Immature natural killer cell (primary cell): ENCODE measurements at places on chromosomes 16 and 17.
A peak's percentile ranks its signal among the peaks of the same experiment; 100 is the strongest.

DNA sequence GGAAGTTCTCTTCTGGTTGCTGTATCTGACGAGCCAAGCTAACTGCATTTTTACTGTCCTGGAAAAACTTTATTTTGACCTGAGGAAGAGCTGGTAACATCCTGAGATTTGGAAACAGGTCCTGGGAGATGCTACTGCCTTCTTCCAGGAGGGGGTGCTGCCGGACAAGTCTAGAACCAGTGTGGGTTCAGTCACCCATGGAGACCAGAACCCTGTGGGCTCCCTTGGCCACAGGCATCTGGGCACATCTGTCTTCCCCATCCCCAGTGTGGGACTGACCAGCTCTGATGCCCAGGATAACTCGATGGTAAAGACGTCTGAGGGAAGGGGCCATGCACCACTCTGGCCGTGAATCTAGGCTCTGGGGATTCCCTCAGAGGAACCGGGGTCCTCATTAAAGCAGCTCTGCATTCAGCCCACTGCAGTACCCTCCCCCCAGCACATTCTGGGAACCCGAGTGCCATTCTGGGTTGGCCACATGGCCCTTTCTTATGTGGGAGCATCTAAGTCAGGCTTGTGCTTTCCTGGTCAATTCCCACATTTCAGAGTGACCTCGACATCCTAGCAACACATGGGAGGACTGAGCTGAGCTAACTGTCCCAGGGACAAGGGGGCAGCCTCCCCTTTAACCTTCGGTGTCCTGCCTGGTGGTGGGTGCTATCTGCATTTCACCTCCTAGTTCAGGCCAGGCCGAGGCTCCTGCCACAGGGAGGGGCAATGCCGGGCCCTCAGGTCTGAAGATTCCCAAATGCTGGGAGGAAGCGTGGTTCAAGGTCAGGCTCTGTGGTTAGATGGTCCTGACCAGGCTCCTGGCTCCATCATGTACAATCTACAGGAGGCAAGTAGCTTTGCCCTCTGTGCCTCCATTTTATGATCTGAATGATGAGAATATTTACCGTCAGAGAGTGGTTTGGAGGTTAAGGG lies 6.4 kb downstream of the C16orf86 start:
- H3K36me3 ChIP-seq, result no peaks in the 10 kb centered on the region
- no peak overlapping the region for H3K4me3 ChIP-seq
- H3K27me3 ChIP-seq, result no peaks in the 10 kb centered on the region
- H3K27ac ChIP-seq, result no peak overlapping the region
- no peak for DNase-seq

DNA sequence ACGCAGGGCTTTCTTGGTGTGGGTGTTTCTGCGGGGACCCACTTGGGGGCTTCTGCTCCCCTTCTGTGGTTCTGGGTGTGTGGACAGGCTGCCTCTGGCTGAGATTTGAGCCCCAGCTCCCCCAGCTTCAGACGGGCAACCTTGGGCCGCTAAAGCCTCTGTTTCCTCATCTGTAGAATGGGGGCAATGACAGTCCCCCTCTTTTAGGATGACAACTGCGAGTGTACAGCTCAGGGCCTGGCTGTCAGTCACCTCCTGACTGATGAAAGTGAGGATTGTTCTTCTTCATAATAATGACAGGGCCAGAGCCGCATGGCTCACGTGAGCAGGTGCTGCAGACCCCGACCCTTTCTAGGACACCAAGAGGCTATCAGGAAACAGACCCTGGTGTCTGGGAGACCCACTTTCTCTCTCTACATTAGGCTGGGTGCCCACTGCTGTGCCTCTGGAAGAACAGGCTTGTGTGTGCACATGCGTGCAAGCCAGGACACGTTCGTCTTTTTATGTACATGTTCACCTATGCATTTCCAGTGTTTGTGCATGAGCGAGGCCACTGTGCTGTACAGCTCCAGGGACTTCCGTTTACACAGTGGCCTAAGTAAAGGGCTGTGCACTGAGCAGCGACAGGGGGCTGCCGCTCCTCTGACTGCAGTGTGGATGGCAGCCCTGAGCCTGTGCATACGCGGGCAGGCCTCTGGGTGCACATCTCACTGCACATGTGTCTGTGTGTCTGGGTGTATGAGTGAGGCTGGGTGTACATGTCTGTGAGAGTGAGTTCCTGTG lies 4.6 kb downstream of the SPNS3 start:
- no peak for DNase-seq
- H3K27me3 ChIP-seq, result peaks cover 23% of the 10 kb centered on the region
- H3K4me3 ChIP-seq, result no peak overlapping the region

GRCh38 chr17:57350266-57350665 lies 93.9 kb downstream of the MSI2 start:
- H3K4me1 ChIP-seq, result peaks cover 19% of the 10 kb centered on the region
- H3K4me3 ChIP-seq, result no peak overlapping the region
- no peak for DNase-seq
- H3K36me3 ChIP-seq, result peaks cover 14% of the 10 kb centered on the region

DNA sequence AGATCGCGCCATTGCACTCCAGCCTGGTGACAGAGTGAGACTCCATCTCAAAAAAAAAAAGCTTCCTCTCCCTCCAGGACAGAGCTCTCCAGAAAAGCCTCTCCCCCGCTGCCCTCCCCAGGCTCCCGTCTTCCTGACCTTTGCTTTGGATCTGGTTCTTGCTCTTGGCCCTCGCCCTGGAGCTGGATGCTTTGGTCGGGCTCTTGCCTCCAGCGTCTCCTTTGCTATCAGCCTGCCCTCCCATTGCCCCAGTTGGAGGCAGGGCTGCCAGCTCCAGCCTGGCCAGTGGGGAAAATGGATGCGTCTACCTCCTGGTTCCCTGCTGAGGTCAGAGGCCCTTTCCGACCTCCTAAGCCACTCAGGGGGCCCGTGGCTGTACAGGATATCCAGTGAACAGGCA lies 35.9 kb downstream of the TRARG1 start:
- H3K4me1 ChIP-seq, result no peaks in the 10 kb centered on the region
- DNase-seq, result no peak
- no peaks in the 10 kb centered on the region for H3K36me3 ChIP-seq
- H3K27me3 ChIP-seq, result no peaks in the 10 kb centered on the region
- H3K27ac ChIP-seq, result no peak overlapping the region

- no peak overlapping the region for H3K27ac ChIP-seq
- no peaks in the 10 kb centered on the region for H3K4me1 ChIP-seq
- H3K27me3 ChIP-seq, result peaks cover 1% of the 10 kb centered on the region
- H3K36me3 ChIP-seq, result no peaks in the 10 kb centered on the region
Measured at GRCh38 chr17:3438368-3438767, 4.7 kb upstream of the OR1E2 start.

DNA sequence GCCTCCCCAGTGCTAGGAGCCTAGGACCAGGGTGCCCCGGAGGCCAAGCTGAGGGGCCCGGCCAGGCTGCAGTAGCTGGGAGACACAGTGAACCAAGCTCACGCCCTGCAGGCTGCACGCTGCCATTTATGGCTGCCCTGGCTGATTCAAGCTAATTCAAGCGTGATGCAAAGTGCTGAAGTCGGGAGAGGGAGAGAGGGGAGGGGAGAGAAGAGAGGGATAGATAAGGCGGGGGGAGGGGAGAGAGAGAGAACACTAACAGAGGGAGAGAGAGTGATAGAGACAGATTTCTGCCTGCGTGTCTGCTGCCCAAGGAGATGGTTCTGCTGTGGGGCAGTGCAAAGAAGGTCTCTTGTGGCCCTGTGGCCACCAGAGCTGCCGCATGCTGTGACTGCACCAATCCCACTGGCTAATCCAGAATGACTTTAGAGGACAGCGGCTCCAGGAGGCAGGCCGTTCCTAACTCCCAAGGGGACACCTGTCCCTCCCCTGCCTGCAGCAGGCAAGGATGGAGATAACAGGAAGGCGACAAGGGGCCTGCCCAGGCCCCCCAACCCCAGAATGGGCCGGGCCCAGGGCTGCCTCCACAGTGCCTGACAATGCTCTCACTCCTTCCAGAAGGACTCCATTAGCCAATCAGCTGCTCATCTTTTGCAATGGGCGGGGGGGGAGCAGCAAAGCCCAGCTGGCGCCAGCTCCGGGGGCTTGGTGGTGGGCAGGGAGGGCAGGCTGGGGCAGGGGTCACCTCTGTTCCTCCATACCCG lies 12.9 kb downstream of the MXRA7 start:
- peaks cover 5% of the 10 kb centered on the region for H3K4me1 ChIP-seq
- H3K27me3 ChIP-seq, result peaks cover 4% of the 10 kb centered on the region
- H3K36me3 ChIP-seq, result no peaks in the 10 kb centered on the region
- H3K27ac ChIP-seq, result no peak overlapping the region

- H3K4me3 ChIP-seq, result no peak overlapping the region
- H3K27me3 ChIP-seq, result no peaks in the 10 kb centered on the region
- peaks cover 22% of the 10 kb centered on the region for H3K4me1 ChIP-seq
- H3K27ac ChIP-seq, result peak overlapping the region; percentile 72
Measured at GRCh38 chr17:17176341-17176740, 29.8 kb downstream of the PLD6 start.

DNA sequence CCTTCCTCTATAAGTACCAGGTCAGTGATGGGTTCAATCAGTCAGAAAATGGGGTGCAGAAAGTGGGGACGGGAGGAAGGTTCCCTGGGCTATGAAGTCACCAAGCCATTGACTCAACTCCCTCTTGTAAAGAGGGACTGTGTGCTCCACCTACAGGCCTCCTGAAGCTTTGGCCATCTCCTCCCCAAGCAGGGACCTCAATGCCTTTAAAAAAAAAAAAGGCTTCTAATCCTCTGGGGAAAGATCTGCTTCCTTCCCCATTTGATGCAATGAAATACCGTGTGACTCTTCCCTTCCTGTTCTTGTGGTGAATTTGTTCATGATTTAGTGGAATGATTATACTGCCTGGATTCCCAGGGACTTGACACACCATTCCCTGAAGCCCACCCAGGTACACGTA lies 30.8 kb downstream of the VWA3A start:
- no peak overlapping the region for H3K4me3 ChIP-seq
- DNase-seq, result no peak
- no peaks in the 10 kb centered on the region for H3K36me3 ChIP-seq
- H3K4me1 ChIP-seq, result no peaks in the 10 kb centered on the region

GRCh38 chr17:27293898-27294688 lies at the start of gene WSB1:
Gene WSB1 (plus strand): TSS chr17:27294114. CDS start chr17:27294396, 282 bp downstream.
- H3K4me3 ChIP-seq, result peak within 1 kb of the TSS; percentile 96
- peaks cover 54% of the 10 kb centered on the region for H3K4me1 ChIP-seq
- peak within 1 kb of the TSS; percentile 99 for H3K27ac ChIP-seq
- peaks cover 3% of the 10 kb centered on the region for H3K36me3 ChIP-seq

DNA sequence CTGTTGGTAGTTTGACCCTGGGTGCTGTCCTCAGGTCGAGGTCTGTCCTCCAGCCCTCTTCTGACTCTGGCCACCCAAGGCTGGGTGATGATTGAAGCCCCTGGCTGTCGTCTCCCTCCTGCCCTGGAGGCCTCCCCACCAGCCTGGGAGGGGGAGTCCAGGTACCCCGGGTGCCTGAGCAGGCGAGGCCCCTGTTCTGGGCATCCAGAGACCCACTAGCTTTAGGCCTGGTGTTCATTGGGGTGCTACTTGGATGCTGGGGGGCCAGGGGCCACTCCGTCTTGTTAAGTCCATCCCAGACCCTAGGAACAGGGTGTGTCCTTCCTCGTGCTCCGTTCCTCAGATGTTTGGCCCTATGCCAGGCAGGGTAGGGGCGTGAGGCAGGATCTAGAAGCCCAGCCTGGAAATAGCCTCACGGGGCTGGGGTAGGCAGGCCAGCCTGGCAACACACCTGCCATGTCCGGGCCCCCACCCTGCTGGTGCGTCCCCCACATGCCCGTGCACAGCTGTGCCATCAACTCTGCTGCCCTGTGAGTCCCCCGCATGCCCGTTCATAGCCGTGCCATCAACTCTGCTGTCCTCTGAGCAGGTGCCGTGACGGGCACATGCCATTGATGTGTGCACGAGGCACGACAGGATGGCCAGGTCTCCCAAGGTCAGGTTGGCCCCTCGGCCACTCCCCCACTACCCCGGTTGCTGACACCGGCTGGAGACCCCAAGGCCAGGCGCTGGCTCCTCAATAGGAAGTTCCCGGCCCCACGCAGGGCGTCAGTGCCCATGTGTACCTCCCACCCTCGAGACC lies 36.9 kb downstream of the GINS2 start:
- H3K4me3 ChIP-seq, result no peak overlapping the region
- peak overlapping the region; percentile 31 for H3K27ac ChIP-seq
- DNase-seq, result no peak
- H3K4me1 ChIP-seq, result peaks cover 3% of the 10 kb centered on the region
- peaks cover 18% of the 10 kb centered on the region for H3K27me3 ChIP-seq

GRCh38 chr17:64085650-64086005 lies 44.3 kb downstream of the ERN1 start:
- no peak overlapping the region for H3K27ac ChIP-seq
- H3K27me3 ChIP-seq, result no peaks in the 10 kb centered on the region
- peaks cover 33% of the 10 kb centered on the region for H3K4me1 ChIP-seq
- no peaks in the 10 kb centered on the region for H3K36me3 ChIP-seq

DNA sequence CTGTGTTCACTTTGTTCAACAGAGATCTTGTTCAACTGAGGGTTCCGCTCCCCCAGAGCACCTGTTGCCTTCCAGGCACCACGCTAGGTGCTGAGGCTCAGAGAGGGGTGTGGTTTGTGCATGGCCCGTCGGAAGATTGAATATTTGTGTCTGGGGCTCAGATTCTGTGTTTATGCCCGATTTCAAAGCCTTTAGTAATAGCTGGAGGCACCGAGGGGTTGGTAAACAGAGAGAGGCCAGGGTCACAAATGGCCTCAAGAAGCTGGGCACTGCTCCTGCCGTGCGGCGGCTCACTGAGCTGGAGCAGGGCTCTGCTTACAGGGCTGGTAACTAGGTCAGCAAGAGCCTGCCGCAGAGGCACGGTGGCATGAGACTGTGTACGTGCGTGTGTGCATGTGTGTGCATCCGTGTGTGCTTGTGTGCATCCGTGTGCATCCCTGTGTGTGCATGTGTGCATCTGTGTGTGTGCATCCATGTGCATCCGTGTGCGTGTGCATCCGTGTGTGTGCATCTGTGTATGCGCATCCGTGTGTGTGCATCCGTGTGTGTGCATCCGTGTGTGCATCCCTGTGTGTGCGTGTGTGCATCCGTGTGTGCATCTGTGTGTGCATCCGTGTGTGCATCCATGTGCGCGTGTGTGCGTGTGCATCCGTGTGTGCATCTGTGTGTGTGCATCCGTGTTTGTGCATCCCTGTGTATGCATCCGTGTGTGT lies 5.4 kb downstream of the ITGAE start:
- peak overlapping the region; percentile 98 for H3K27ac ChIP-seq
- peak overlapping the region; percentile 70 for H3K4me3 ChIP-seq
- peaks cover 57% of the 10 kb centered on the region for H3K4me1 ChIP-seq
- H3K27me3 ChIP-seq, result peaks cover 29% of the 10 kb centered on the region
- H3K36me3 ChIP-seq, result no peaks in the 10 kb centered on the region
- DNase-seq, result no peak

DNA sequence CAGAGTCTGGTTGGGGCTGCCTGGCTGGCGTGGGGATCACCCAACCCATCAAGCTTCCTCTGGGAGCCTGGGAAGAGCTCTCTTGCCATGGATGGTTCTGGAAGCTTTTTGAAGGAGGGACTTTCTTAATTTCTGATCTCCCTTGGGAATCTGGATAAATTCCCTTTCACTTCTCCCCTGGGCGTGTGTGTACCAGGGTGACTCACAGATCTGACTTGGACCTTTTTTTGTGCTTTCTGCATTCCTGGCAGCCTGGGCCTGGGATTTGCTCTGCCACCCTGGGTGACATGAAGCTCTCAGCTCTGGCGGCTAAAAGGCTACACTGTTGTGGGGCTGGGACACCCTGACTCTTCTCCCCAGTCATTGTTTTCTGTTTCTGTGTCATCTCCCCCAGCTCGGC lies 70.1 kb downstream of the ABCC1 start:
- H3K4me3 ChIP-seq, result no peak overlapping the region
- no peaks in the 10 kb centered on the region for H3K27me3 ChIP-seq
- no peak for DNase-seq
